Stimulated activated CD8-positive, alpha-beta memory T cell treated with anti-CD3 and anti-CD28 coated beads, Interleukin-7, amount 100 ng/mL, for 1 hour (primary cell): ENCODE measurements at places on chromosomes 4 and X.

DNA sequence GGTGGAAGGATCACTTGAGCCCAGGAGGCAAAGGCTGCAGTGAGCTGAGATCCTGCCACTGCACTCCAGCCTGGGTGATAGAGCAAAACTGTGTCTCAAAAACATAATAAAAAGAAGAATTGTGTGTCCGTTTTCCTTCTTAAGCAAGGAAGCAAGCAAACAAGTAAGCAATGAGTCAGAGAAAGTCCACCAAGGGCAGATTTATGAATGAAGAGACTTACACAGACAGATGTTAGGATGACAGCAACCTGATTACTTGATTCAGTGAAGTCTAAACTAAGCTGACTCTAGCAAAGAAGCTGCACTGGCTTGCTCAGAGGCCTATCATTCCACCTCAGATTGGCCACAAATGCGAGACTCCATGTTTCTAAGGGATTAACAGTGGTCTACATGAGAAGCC, 34.1 kb upstream of the SCML1 start:
- no peak for DNase-seq

GRCh38 chr4:130736436-130737185, 1640.7 kb downstream of the C4orf33 start:
- no peak for DNase-seq

DNA sequence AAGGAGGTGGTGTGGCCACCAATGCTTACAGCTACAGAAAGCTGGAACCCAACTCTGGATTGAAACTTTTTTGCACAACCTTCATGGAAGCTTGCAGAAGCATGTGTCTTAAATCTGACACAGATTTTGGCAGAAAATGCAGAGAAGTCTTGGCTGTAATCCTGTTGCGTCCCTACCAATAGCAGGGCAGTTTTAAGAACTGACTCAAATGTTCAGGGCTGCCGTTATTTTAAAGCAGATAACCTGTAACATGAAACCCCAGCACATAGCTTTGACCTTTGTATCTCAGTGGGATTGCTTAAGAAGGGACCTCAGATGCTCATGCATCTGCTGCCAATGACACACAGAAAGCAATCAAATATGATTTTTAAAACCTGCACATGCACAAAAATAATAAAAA, at the start of gene VEGFD:
Gene VEGFD, minus strand, starts transcription at position 110 of the 400 bp plus-strand sequence. CDS start 467 bp downstream, outside the sequence.
- no peak for DNase-seq

GRCh38 chr4:71130827-71131603, 137.6 kb downstream of the DCK start:
- no peak for DNase-seq
